IPS-NIHi11 (cell line): ENCODE measurements at places on chromosomes 11 and 22.

DNA sequence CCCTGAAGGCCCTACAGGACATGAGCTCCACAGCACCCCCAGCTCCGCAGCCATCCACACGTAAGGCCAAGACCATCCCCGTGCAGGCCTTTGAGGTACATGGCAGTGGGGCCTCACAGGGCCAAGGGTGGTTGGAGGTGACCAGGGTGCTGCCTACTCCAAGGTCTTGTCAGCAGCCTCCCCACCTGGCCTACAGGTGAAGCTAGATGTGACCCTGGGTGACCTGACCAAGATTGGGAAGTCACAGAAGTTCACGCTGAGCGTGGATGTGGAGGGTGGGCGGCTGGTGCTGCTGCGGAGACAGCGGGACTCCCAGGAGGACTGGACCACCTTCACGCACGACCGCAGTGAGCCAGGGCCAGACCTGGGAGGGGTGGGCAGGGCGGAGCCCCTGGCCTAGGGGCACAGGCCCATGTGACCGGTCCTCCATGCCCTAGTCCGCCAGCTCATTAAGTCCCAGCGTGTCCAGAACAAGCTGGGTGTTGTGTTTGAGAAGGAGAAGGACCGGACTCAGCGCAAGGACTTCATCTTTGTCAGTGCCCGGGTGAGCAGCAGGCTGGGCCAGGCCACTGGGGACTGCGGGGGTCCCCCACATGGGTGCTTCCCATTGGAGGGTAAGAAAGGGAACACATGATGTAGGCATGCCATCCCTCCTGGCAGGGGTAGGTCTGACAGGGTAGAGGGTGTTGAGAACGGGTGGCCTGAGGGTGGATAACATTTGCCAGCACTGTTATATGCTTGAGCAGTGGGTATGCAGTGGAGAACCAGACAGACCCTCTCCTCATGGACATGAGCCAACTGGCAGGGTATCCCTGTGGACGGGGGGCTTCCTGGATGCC, 5.6 kb downstream of the INPPL1 start:
- no peak for DNase-seq

GRCh38 chr11:133605482-133605881, 73.2 kb upstream of the OPCML start:
- no peak for DNase-seq

- DNase-seq, result peak; percentile 45
These were observed 42.7 kb upstream of the NRIP3 start for GRCh38 chr11:9046481-9046880.

DNA sequence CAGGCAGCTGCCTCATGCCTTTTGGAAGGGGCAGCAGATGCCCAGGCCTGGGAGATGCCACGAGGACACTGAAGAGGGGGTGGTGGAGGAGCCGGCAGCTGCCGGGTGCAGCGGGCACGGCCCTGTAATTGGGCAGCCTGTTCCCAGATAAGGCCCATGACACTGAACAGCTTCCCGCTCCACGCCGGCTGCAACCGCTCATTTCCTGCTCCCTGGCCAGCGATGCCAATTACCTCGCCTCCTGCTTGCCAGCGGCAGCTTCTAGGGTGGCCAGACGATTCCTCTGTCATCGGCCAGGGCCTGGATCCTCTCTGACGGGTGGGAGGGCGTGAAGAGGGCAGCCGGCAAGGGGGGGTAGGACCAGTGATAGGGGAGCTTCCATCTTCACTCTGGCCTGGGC, 22.8 kb downstream of the FLRT1 start:
- DNase-seq, result no peak

GRCh38 chr22:50505776-50506610, 1.5 kb downstream of the LMF2 start:
- peak; percentile 28 for DNase-seq

- peak; percentile 85 for DNase-seq
These were observed at the start of gene EMID1 for GRCh38 chr22:29205594-29206371. EMID1 (plus strand) TSS chr22:29205896; CDS start chr22:29206039, 143 bp downstream.
